Left renal cortex interstitium (tissue), 4 donors: ENCODE measurements at places on chromosomes 2 and 18.

GRCh38 chr18:9293948-9294347, 40.6 kb upstream of the TWSG1 start:
- no peak for DNase-seq

DNA sequence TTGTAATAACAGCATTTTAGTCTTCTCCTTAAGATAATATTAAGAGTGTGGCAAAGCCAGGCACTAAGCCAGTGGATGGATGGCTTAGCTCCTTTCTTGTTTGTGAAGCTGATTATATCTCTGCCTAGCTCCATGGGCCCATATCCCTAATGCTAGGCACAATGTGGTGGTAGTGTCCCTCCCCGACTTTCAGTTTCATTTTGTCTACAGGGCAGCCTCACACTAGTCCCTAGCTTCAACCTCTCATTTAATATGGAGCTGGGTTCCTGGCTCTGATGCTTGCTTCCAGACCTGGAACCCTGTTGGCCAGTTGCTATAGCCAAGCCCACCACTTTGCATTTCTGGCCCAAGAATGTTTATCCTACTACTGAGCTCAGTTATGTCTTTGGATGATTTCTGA, 437.0 kb upstream of the MEIS1 start:
- no peak for DNase-seq

GRCh38 chr2:74836675-74837401, 2.9 kb downstream of the HK2 start:
- no peak for DNase-seq

- DNase-seq: no peak
Observed at GRCh38 chr2:30371772-30372373, 75.2 kb upstream of the LCLAT1 start.

DNA sequence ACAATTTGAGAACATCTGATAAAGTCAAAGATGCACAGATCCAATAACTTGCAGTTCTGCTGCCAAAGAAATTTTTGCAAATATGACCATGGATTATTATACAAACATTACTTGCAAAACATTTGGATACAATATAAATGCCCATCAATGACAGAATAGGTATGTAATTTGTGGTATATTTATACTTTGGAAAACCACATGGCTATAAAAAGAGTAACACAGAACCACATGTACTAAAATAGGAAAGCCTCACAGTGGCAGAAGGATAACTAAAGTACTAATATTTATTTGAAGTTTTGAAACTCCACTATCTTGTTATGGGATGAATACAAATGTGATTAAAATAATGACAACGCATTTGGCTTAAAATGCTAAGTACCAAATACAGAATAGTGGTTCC, 51.8 kb upstream of the DNAJC10 start:
- no peak for DNase-seq
